Mucosa of descending colon (tissue), 3 donors: ENCODE measurements at places on chromosomes 6 and 20.

GRCh38 chr20:31869942-31870725 lies at the start of the genes DUSP15 and TTLL9:
Gene DUSP15 (minus strand): TSS chr20:31870527. CDS start chr20:31870337, 190 bp downstream.
Gene TTLL9 (plus strand): TSS chr20:31870634. CDS start chr20:31871127, 493 bp downstream.
- DNase-seq: peak; percentile 35

DNA sequence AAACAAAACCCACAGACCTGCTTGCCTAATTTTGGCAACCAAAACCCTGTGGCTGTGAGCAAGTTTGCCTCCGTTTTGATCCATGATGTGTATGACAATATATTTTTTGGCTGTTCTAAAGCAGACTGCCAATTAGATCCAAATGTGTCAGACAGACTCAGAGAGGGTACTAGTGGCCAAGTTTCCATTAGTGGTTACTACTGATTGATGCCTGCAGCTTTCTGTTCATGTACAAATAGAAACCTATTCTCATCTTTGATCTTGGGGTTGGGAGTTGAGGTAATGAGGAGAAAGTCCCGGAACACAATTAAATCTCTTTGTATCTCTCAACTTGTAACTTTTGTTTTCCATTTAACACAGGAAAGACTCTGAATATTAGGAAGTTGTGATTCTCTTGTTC lies 100.9 kb downstream of the RNF144B start:
- DNase-seq: no peak

DNA sequence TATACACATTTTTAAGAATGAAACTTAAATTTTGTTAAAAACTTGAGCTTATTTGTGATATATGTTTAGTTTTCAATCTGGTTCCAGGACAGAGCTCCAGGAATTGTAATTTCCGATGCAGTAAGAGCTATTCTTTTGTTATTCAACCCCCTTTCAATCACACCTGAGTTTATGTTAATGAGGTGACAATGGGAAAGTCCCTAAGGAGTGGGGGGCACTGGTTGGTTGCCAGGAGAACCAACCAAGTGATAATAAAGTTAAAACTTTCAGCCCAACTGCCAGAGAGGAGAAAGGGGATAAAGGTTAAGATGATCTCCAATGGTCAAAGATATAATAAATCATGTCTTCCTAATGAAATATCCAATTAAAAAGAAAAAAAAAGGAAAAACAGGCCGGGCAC lies 19.8 kb downstream of the MDN1 start:
- DNase-seq: no peak

DNA sequence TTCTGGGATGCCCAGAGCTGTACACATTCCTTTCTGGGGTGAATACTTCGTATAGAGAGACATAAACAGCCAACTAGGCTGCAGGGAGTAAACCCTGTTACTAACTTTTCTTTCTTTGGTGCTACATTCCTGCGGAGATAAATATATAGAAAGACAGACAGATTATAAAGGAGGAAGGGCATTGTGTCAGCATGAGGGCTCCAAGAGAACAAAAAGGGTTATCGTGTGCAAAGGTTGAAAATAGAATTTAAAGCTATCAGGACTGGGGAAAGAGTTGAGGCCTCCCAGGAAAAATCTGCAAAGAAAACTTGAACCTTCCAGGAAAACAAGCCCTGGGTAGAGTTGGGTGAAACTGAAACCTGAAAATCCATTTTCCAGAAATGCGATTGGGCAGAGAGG lies 68.0 kb downstream of the TMEM170B start:
- DNase-seq: no peak

GRCh38 chr6:42547407-42548329 lies 16.2 kb upstream of the UBR2 start:
- DNase-seq: peak; percentile 86

DNA sequence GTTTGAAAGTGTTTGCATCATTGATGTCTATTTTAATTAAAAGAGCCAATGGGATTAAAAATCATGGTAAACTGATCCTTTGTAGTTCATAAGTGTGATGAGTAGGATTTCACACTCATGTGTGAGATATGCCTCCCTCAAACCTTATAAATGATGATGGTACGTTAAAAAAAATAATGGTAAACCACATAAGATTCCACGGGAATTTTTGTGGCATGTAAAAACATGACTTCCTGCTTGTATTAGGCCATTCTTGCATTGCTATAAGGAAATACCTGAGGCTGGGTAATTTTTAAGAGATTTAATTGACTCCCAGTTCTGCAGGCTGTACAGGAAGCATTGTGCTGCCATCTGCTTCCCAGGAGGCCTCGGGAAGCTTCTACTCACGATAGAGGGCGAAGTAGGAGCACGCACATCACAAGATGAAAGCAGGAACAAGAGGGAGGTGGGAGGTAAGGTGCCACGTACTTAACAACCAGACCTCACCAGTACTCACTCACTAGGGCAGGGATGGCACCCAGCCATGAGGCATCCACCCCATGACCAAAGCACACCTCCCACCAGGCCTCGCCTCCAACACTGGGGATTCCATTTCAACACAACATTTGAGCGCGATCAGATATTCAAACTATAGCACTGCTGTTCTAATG lies 187.6 kb upstream of the QKI start:
- DNase-seq: no peak

- no peak for DNase-seq
Observed at GRCh38 chr6:11830105-11830504, 51.5 kb upstream of the ADTRP start.

DNA sequence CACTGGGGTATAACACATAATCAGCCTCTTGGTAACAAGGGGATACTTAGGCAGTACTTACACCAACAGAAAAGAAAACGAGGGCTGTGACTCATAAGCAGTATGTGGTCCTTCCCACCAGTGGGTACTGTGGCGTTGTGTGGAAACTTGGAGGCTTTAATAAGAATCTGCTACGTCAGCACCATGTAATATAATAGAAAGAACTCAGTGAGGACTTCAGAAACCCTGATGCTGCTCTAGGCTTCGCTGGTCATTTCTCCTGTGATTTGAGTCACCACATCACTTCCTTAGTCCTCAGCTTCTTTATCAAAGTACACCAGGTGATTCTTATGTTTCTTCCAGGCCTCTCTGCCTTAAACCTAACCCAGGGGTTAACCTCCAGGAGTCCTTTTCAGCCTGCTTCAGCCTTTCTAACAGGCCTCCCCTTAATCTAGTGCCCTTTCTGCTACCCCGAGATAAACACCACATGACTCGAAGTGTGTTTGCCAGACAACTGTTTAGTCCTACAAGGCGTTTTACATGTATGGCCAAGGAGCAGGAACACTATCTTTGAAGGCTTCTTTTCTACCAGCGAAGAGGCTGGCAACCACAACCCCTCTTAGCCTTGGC lies 68.5 kb downstream of the FYN start:
- DNase-seq: no peak
